ENCODE measurements at places on chromosomes 7 and 10. TPM values are rescaled to one million over a fixed set of nuclear protein-coding genes. Genes with fewer than 3 reads are reported as not detected.

Gene PARG
- 67.5 TPM for total RNA-seq

Gene SFTPA1
- not detected for total RNA-seq

Gene LRRD1
- total RNA-seq = not detected

Gene NET1
- 149 TPM for total RNA-seq

Gene LIPJ
- not detected for total RNA-seq

Gene PRSS1
- total RNA-seq = 18.1 TPM

Gene ZNF33B
- 43.2 TPM for total RNA-seq

Gene ZNF746
- 19.3 TPM for total RNA-seq

Gene ANKRD26
- 16.2 TPM for total RNA-seq

Gene ENKUR
- total RNA-seq = 0.72 TPM

Gene HMX2
- total RNA-seq = 1.7 TPM

Gene C1GALT1
- total RNA-seq = 52.2 TPM

Gene SUPV3L1
- 79.2 TPM for total RNA-seq

Gene SLC26A3
- total RNA-seq = 0.79 TPM

Gene FAM237B
- total RNA-seq = not detected

Gene GCK
- total RNA-seq = not detected

Gene TRPV6
- 4.0 TPM for total RNA-seq
